ENCODE measurements at places on chromosomes 2 and 18.

- no peak for DNase-seq
These were observed 37.8 kb upstream of the MALL start for GRCh38 chr2:110153416-110153815.

- DNase-seq = no peak
These were observed 434.9 kb upstream of the ST6GAL2 start for GRCh38 chr2:107320881-107321280.

- no peak for DNase-seq
These were observed 438.2 kb downstream of the MEIS1 start for GRCh38 chr2:66872986-66873754.

- DNase-seq = no peak
These were observed 221.8 kb downstream of the FHOD3 start for GRCh38 chr18:36519358-36519757.

- DNase-seq = no peak
These were observed 52.5 kb downstream of the SETBP1 start for GRCh38 chr18:44733069-44733753.

DNA sequence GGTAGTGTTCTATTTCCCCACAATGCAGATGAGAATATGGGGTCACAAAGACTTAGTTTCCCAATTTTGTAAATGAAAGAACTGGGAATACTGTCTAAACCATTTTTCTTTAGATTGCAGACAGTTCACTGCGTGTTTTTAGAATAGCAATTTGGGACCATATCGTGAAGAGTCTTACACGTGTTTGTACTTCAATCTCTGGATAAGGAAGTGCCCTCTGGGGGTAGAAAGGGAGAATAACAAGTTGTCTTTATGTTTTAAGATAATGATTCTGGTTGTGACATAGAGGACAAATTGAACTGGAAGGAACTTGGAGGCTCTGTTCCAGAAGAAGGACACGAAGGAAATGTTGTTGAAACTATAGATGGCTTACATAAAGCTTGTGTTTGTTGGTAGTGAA, 457.7 kb downstream of the CBLN2 start:
- no peak for DNase-seq

- no peak for DNase-seq
These were observed 68.1 kb downstream of the OLA1 start for GRCh38 chr2:174180165-174180724.

GRCh38 chr2:80887841-80888378, 583.4 kb upstream of the LRRTM1 start:
- no peak for DNase-seq

- no peak for DNase-seq
These were observed 609.4 kb upstream of the CNTNAP5 start for GRCh38 chr2:123415678-123416077.

- DNase-seq = no peak
These were observed 41.2 kb downstream of the KYNU start for GRCh38 chr2:142918624-142919023.

GRCh38 chr2:175030380-175031271, 25.4 kb upstream of the CHN1 start:
- DNase-seq = no peak

DNA sequence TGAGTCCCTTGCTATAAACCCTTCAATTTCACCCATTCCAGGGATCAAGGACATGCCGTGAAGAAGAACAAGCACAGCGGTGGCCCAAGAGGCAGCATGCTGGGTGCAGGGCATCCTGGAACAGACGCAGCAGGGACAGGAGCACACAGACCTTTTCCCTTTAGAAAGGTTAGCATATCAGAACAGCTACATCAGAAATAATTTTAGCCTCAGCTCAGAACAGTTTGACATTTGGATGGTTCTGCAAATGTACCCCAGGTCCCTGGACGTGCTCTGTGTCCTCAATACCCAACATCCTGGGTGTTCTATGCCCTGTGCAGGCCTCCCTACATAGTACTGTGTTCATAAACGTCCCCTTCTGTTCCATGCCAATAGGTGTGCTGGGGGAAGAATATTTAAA, 80.4 kb downstream of the MYOM1 start:
- no peak for DNase-seq

- DNase-seq = peak; percentile 76
These were observed 121.5 kb upstream of the CDCA7 start for GRCh38 chr2:173232956-173233744.

GRCh38 chr18:67896451-67896850, 379.9 kb upstream of the DSEL start:
- DNase-seq = no peak

All from T-helper 2 cell (primary cell).